ENCODE measurements at places on chromosomes 11 and 22.
A peak's percentile ranks its signal among the peaks of the same experiment; 100 is the strongest.

GRCh38 chr11:106012744-106013143 is 9.3 kb downstream of the MSANTD4 start:
- DNase-seq, result no peak

GRCh38 chr22:49532869-49533802 is 294.5 kb downstream of the BRD1 start:
- DNase-seq, result no peak

- no peak for DNase-seq
Measured at GRCh38 chr22:41923595-41924276, 2.9 kb downstream of the TNFRSF13C start.

GRCh38 chr11:43931717-43932039 is 10.8 kb upstream of the C11orf96 start:
- no peak for DNase-seq

DNA sequence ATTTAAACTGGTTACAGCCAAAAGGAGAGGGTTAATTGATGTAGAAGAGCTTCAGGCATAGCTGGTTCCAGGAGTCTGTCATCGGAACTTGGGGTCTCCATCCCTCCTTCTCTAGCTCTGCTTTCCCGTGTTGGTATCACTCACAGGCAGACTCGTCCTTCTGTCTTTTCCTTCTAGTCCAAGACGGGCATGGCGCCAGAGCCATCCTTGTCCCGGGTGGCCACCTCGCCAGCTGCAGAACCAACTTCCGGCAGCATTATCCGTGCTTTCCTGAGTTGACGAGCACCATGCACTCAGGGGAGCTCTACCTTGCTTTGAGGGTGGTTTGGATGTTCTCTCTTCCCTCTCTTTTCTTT is 14.7 kb downstream of the LINC01488 start:
- no peak for DNase-seq

GRCh38 chr22:46369716-46370583 is 34.4 kb downstream of the TRMU start:
- no peak for DNase-seq

- DNase-seq, result no peak
Measured at GRCh38 chr22:19984851-19985811, 31.5 kb downstream of the ARVCF start.

DNA sequence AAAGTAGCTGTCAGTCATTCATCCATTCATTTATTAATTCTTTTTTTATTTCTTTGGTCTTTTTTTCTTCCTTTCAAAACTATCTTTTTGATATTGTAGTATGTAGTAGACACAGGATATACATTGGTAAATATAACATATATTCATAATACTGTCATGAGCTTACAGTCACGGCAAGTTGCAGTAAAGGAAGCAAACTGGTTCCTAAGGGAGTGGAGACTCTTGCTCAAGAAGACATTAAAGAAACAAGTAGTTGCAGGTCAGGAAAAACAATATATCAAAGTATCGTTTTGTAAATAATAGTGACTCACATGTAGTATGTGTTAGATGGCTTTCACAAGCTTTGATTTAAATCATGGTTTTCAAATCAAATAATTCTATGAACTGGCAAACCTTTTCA is 7.5 kb downstream of the OR5AR1 start:
- no peak for DNase-seq

DNA sequence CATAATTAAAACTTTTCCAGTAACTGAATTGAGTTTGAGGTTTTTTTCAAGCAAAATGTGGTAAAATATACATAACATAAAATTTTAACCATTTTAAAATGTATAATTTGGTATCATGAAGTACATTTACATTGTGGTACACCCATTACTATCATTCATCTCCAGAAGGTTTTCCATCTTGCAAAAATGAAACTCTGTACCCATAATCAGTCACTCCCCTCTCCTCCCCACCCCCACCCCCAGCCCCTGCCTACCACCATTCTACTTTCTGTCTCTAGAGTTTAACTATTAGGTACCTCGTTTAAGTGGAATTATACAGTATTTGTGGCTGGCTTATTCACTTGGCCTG is 63.7 kb downstream of the MICAL2 start:
- DNase-seq, result no peak

DNA sequence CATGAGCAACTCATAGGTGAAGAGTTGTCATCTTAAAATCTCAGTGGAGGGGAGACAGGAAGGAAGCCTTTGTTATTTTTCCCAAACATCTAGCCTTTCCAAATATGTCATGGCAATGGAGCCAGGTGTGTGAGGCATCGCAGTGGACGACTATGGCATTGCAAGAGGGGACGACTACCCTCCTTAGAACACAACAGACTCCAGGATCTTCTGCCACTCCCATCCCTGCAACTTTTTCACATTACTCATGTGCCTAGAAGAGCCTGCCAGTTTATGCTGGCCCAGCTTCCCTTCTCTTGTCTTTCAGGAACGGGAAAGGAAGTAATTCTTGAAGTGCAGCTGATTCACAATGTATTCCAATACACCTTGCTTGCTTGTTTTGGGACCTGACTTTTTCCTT is 1008.4 kb downstream of the OPCML start:
- no peak for DNase-seq

DNA sequence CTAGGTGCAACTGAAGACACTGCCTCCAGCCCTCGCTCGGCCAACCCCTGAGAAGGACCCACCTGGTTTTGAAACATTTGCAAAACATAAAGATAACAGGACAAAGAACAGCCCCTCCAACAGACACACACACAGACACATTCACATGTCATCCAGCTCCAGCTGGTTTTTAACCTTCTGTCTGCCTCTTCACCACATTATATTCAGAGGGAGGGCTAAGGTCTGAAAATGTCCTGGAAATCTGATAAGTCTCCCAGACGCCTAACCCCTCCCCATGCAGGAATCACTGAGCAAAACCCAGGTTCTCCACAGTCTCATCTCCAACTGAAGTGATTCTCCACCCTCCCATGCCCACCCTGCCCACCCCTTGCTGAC is 29.4 kb downstream of the PACSIN2 start:
- no peak for DNase-seq

DNA sequence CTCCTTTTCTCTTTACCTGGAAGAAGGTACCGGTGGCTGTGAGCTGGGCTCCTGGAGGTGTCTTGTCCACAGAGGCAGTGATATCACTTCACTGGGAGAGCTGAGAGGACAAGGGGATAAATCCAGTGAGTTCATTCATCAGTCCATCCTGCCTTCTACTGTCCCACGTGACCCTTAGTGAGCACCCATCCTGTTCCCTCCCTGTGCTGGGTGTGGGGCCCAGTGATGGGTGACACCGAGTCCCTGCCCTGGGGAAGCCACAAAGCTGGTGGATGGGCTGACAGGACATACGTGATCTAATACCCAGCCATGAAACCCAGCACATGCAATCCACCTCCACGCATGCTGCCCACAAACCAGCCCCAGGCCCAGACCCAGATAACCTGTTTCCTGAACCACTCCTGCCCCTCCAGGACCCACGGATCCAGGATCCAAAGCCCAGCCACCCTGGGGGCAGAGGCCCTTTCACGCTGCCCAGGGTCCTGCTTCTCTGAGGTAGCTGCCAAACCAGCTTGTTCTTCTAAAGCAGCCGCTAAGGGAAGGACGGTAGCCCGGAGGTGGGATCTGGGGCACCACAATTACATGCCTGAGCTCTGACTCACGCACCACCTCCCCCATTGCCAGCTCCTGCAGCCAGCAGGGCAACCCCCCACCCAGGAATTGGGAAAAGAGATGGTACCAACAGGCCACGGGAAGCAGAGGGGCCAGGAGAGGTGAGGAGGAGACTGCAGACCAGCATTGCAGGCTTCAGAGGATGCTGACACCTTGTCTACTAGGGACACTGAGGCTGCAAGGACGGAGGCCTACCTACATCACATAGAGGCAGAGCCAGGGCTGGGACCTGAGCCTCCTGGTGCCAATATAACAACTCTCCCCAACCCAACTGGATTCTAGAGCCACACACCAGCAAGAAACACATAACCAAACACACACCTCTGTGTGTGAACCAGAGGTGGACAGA is 35.2 kb downstream of the GDPD5 start:
- no peak for DNase-seq

- no peak for DNase-seq
Measured at GRCh38 chr11:76419896-76420295, 24.9 kb upstream of the EMSY start.

GRCh38 chr11:102420547-102420946 is 32.0 kb downstream of the TMEM123 start:
- no peak for DNase-seq

DNA sequence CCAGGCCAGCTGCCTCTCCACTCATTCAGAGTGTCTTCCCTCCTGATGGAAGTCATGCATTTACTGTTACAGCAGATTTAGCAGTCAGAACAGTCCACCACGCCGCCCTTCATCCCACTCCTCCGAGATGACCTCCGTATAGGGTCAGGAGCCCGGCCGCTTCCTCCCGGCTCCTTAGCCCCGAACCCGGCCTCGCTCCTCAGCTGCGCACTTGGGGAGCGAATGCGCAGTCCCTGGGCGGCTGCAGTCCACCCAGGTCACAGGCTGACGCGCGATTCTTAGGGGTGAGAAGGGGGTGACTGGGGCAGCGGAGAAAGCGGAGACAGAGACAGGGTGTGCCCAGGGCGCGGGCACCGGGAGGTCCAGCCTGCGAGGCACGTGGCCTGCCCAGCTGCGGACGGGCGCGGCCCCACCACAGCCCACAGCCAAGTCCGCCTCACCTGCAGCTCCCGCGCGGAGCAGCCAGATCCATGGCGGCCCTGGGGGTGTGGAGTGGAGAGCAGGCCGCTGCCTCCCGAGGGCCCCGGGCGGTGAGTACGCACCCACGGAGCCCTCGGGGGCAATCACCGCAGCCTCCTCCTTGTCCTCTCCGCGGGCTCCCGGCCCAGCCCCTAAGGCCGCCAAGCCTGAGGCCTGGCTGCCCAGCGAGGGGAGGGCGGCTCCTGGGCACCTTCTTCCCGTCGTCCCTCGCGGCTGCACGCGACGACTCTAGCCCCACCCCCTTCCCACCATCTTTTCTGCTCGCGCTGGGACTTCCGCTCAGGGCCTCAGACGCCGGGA is 286.6 kb downstream of the BRD1 start:
- DNase-seq, result no peak

GRCh38 chr11:104151404-104152204 is 12.3 kb downstream of the PDGFD start:
- no peak for DNase-seq

DNA sequence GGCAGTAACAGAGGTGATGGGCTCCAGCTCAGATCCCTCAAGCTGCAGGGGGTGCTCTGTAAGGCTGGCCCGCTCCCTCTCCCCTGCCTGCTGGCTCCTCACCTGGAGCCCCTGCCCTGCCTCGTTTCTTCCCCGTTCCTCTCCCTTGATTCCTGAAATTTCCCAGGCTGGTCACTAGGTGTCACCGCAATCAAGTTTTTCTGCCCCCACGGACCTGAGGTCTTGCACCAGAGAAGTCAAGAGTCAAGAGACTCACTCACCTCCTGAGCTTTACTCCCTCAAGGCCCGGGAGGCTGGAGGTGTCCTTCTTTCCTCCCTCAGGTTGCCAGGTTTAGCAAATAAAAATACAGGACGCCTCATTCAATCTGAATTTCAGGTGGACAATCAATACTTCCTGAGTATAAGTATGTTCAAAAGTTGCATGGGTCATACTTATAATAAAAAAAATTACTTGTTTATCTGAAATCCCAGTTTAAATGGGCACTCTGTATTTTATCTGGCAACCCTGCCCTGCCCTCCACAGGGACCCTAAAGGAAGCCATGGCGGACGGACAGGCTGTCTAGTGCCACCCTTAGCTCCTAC is 69.2 kb downstream of the SCUBE1 start:
- peak; percentile 65 for DNase-seq

- no peak for DNase-seq
Measured at GRCh38 chr11:61354208-61354607, 7.5 kb downstream of the CYB561A3 start.

- no peak for DNase-seq
Measured at GRCh38 chr11:32265911-32266310, 169.4 kb downstream of the WT1 start.

DNA sequence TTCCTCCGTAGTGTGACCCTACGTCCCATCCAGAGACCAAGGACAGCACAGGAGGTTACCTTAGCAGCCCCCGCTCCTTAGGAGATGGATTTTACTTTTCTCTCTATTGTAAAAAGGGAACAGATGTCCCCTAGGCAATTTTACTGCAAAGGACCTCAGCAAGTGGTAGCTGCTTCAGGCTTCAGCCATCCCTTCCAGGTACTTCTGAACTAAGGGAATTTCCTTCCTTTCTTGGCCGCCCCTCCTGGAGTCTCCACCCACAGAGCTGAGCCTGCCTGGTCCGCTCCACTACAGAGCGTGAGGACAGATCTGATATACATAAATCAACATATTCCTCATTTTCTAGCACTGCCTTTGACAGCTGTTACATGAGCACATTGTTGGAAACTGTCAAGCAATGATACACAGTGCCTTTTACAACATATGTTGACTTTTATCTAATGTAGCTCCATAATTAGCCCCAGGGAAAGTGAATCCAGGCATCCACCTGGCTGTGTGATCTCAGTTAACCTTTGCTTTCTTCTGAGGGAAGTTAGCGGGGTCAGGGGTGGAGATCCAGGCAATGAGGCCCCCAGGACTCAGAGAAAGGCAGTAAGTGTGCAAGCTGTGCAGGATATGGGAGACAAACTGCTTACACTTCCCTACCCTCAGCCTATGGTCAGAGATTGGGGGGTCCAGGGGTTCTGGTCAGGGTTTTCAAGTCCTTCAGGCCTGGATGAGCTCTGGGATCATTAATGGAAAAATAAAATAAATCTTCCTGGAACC is 51.9 kb downstream of the SPATA19 start:
- no peak for DNase-seq

DNA sequence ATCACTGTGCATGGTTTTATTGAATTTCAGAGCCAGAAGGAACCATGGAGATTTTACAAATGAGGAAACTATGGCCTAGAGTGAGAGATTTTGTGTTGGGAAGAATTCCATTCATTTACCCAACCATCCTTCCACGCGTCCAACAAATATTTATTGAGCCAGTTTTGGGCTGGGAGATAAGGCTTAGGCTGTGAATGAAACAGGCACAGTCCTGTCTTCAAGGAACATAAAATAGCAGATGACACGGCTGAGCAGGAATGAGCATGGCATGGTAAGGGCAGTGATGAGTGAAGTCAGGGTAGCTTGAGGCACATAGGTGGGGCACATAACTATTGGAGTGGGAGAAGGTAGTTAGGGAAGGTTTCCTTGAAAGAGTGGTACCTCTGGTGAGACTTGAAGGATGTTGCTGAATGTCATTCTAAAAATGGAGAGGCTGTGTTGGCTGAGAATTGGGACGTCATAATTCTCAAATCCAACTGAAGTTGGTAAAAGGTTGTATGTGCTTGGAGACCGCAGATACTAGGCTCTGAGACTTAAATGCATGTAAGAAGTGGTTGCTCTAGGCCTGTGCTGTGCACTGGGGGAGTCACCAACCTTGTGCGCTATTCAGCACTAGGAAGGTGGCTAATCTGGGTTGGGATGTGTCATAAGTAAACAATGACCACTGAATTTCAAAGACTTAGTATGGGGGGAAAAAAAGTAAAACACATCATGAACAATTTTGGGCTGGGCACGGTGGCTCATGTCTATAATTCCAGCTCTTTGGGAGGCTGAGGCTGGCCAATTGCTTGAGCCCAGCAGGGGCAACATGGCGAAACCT is 51.9 kb downstream of the TEAD1 start:
- DNase-seq, result no peak

DNA sequence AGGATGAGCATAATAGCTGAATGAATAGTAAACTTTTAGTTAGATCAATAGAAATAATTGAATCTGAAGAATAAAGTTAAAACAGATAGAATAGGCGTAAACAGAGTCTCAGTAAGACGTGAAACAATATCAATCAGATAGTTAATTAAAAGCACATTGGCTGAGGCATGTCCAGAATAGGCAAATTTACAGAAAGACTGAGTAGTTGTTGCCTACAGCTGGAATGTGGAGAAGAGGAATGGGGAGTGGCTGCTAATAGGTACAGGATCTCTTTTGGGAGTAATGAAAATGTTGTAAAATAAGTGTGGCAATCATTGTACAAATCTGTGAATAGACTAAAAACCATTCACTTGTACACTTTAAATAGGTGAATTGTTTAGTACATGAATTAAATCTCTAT is 36.3 kb upstream of the ME3 start:
- DNase-seq, result no peak

Measured in stimulated activated effector memory CD8-positive, alpha-beta T cell treated with anti-CD3 and anti-CD28 coated beads, Interleukin-12 subunit alpha, Interleukin-12 subunit beta, amount 100 ng/mL, for 72 hours (primary cell).